ENCODE measurements at places on chromosomes 4 and X.

DNA sequence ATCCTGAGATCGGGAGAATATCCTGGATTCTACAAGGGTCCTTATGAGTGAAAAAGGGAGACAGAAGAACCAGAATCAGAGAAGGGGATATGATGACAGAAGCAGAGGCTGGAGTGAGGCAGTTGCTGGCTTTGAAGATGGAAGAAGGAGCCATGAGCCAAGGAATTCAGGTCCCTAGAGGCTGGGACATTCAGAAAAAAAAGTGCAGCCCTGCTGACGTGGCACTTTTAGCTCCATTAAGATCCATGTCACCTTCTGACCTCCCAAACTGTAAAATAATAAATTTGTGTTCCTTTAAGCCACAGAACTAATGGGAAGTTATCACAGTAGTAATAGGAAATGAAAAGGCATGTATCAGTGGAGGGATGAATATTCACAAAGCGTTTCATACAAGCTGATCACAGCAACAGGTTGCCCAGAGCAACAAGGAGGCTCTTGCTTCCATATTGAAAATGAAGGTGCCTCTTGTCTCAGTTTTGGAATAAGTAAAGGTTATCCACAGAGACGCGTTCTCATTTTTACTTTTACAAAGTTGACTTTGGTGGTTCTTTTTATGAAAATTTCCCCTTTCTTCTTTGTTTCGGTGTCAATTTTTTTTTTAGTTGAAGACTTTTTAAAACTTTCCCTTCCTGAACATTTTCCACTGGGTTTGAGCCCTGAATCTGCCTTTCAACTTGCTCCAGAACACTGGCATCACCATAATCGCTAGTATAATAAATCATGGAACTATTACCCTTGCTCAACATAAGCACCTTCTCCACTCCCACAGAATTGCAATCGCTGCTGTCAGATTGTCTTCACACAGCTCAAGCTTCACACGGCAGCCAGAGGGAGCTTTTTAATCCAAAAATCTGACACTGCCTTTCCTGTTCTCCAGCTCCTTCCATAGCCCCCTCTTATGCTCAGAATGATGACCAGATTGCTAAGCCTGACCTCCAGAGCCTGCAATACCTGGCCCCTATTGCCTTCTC, 127.6 kb upstream of the RBPJ start:
- DNase-seq, result no peak

DNA sequence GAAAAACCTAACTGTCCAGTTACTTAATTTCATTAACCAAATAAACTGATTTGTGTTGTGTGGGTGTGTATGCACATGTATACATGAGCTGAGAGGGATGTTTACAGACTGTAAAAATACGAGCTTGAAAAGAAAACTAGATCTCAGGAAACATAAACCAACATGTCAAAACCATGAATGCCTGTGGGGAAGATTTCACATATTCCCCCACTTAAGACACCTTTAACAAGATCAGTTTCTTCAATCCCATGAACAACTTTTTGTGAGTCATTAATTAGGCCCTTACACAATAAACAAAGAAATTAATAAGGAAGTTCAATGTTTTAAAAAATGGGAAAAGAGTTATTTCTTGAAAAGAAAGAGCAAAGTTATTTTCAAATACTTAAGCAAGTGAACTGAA, 170.8 kb downstream of the ZNF674 start:
- DNase-seq, result no peak

- DNase-seq, result no peak
Measured at GRCh38 chr4:125262079-125262478, 52.7 kb upstream of the FAT4 start.

- DNase-seq, result no peak
Measured at GRCh38 chr4:153523164-153523796, 57.1 kb downstream of the TMEM131L start.

DNA sequence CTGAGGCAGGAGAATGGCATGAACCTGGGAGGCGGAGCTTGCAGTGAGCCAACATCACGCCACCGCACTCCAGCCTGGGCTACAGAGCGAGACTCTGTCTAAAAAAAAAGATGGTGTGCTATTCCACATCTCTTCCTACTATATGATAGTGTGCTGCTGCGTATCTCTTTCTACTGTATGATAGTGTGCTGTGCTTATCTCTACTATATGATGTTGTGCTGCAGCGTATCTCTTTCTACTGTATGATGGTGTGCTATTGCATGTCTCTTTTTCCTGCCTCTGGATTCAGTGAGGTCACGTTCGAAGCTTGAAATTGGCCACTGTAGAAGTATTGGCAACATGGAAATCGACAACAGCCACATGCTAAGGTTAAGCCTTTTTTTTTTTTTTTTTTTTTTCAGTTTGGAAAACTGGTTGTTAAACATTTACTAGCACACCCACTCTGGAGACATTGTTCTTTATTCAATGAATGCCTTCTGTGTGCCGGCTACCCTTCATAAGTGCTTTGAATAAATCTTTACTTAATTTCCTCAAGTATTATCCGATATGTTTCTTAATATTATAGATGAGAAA, 31.0 kb downstream of the ARFIP1 start:
- DNase-seq, result no peak

DNA sequence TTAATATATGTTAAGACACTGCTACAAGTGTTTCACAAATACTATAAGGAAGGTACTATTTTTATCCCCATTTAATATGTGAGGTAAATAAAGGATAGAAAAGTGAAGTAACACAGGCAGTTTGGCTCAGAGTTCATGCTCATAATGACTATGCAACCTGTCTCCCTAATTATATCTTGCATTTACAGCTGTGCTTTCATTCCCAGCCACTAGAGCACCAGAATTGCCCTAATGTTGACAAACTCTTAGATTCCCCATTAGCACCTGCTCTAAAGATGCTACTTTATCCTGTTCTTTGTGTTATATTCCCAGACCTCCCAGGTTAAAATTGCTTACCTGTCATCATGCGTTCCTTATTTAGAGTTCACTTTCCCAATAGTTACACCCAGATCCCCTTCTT, 833.6 kb downstream of the CCSER1 start:
- DNase-seq, result no peak

DNA sequence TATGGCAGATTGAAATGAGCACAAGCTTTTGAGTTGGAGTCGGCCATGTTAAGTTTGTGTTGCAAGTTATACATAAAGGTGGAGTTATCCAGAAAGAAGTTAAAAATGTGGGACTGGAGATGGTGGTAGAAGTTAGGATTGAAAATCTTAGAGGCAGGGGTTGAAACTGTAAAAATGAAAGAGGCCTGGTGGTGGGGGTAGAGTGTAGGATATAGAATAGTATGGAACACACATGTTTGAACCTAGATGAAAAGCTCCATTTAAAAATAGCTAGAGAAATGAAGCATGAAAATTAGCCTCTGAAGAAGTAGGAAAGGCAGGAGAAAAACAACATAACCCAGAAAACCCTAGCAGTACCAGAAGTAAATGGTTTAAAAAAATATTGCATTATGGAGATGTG, 131.8 kb upstream of the ENPEP start:
- no peak for DNase-seq
